Glutamatergic neuron (in vitro differentiated cells): ENCODE measurements at places on chromosomes 5 and 9. TPM values are rescaled to one million over a fixed set of nuclear protein-coding genes. Genes with fewer than 3 reads are reported as not detected.

GSN gene
- total RNA-seq: 11.6 TPM

C9orf153 gene
- 0.27 TPM for total RNA-seq

SPATA31D4 gene
- not detected for total RNA-seq

GPR21 gene
- 3.8 TPM for total RNA-seq

NLN gene
- total RNA-seq: 94.0 TPM

ADAMTS19 gene
- 22.1 TPM for total RNA-seq

PCDHGB2 gene
- 8.9 TPM for total RNA-seq
